ENCODE measurements at places on chromosomes 1 and 21.

DNA sequence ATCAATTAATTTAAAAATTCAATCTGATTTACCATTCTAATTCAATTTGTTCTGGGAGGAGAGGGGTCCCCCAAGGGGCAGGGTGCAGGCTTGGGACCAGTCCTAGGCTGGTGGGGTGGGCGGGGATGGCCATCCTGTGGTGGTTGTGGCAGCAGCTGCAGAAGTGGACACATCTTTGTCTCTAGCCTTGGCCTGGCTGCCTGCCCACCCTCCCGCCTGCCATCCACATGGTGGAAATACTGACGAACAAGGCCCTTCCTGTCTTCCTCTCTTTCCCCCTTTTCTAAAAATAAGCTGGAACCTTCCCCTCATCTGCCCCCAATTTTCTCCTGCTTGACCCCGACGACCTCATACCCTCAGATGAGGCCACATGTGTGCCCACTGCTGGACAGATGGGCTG, 130.9 kb downstream of the FOXD2 start:
- no peak for DNase-seq

GRCh38 chr1:66397192-66397591, 136.8 kb upstream of the SGIP1 start:
- DNase-seq = no peak

- no peak for DNase-seq
These were observed 18.3 kb upstream of the KCNE1 start for GRCh38 chr21:34530261-34530660.

GRCh38 chr1:209268479-209268878, 315.0 kb upstream of the CAMK1G start:
- DNase-seq = no peak

- DNase-seq = peak; percentile 54
These were observed 416 bp upstream of the TNFRSF14 start for GRCh38 chr1:2555634-2556276.

DNA sequence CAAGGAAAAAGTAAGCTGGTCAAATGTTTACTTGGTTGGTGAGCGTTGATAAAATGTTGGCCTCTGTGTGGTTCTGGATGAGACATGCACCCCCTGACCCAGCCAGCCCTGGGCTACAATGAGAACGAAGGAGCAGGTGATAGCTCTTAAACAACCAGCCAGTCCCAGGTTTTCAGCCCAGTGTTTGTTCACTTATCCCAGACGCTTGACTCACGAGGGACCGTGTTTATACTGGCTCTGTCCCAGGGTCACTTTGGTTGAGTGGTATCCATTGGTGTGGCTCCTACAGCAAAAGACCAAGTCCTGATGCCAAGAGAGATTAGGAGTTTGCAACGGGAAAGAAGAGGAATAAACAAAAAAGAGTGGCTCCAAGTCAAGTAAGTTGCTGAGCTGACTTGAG, 86.9 kb downstream of the KCNJ15 start:
- DNase-seq = no peak

DNA sequence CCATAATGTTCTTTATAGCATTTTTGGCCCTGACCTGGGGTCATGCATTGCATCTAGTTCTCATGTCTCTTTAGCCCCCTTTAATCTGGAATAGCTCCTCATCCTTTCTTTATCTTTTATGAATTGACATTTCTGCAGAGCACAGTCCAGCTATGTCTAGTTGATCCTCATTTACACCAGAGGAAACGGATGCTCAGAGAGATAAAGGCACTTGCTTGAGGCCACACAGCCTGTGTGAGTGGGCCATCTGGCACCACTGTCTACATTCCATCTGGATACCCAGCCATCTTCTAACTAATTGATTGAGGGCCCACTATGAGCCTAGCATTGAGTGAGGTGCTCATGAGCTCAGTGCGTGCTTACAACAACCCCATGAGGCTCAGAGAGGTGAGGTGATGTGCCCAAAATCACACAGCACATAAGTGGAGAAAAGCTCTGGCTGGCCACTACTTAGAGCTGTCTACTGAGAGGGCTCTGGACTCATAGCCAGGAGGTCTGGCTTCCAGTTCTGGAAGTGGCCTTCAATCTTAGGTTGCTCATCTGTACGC, 3.5 kb downstream of the HPCA start:
- DNase-seq = no peak

- no peak for DNase-seq
These were observed 69.2 kb downstream of the KLHDC7A start for GRCh38 chr1:18549906-18550305.
